Activated CD4-positive, alpha-beta T cell treated with anti-CD3 and anti-CD28 coated beads, Interleukin-2, amount 50 U/mL, for 4 hours (primary cell): ENCODE measurements at places on chromosomes 13 and 19.

DNA sequence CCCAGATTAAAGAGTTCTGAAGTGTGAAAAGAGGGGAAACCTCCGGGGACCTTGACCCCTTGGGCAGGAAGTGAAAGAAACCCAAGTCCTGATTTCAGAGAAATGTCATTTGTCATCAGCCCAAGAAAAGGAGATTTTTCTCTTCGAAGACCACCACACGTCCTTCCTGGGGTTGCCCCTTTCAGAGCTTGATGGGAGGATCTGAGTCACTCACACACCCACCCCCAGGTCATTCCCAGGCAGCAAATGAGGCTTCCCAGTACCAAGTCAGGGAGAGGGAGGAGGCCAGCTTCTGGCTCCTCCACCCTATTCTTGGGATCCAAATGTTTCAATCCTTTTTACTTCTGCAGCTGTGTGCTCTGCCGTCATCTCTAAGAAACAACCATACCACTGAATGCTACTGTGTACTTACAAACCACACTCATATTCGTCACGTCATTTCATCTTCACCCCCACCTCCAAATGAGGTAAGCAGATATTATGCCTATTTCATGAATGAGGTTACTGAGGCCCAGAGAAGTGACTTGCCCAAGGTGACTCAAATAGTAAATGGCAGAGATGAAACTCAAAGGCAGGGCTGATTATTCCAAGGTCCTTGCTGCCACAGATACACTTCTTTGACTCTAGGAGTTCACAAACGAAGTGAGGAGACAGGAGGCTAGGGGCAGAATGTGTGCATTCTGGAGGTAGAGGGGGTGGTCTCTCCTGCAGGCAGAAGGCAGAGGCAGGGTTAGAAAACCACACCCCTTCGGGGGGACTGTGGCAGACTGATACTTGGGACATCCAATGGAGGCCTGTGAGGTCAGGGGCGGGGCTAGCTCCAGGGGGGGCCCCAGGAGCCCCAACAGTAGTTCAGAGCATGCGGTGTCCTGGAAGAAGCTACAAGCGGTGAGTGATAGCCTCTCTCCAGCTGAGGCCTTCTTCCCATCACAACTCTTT is 5.0 kb upstream of the KMT2B start:
- DNase-seq, result peak; percentile 28

DNA sequence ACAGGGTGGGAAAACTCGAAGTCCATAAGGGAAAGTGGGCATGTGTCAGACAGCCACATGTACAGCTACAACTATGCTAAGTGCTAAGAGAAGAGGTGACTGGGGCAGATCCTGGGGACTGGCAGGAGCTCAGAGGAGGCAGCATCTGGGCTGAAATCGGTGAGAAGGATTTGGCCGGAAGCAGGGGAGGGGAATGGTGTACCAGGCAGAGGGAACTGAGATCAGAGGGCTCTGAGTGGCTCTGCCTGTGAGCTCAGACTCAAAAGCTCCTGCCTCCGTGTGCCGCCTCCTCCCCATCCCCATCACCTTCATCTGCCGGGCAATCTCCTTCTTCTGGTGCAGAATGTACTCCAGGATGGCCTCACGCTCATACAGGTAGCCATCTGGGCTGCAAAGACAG is 21.8 kb downstream of the NOSIP start:
- no peak for DNase-seq

DNA sequence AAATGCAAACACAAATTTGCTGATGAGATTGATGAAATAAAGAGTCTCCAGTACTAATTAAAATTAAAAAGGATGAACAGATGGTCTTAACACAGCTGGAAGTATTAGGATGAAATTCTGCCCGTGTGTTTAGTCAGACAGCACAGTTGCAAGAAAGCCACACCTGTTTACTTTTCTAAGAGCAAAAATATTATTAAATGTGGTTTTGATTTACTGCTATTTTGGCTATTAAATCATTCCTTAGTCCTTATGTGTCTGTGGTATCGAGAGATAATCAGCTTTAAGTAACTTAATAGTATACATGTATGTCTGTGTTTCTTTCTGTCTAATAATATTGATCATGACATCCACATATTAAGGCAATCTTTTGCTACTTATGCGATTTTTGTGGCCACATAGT is 494.9 kb downstream of the GPC6 start:
- no peak for DNase-seq

DNA sequence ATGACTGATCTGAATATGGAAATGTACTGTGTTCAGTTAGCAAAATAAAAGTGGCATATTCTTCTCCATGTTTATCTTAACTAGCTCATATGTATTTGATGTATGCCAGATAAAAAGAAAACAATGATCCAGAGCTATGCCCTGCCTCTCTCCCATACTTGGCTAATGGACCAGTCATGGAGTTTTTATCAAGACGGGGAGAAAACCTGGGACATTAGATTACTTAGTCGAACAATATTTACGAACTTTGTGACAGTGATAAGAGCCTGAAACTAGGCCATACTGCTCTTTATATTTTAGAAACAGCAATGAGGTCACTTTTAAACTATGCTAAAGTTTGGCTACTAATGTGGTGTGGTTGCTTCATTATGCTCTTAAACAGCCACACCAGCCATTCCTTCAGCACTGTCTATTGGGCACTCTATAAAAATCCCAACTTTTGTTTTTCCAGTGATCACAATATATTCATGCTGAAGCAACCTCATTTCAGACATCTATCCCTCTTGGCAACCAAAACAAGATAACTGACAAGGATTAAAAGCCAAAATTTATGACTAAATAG is 265.0 kb downstream of the FGF14 start:
- no peak for DNase-seq

- no peak for DNase-seq
Measured at GRCh38 chr19:12701596-12702282, 5.3 kb upstream of the FBXW9 start.

DNA sequence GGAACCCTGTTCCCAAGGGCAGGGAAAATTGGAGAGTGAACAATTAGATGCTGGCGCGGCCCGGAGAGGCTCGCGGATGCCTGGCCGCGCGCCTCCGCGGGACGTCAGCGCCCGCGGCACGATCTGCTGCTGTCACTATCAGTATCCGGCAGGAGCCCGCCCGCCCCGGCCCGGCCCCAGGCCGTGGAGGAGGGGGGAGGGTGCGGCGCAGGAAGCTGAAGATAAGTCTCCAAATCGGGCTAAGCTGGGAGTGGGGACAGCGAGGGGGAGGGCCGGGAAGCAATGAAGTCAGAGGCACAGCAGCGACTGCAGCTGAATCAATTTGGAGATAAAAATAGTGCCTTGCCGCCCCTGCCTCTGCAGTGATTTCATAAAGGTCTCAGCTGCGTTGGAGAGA is 441.5 kb upstream of the KLF12 start:
- peak; percentile 25 for DNase-seq

GRCh38 chr13:31476753-31477152 is 262.6 kb upstream of the RXFP2 start:
- DNase-seq, result no peak

- DNase-seq, result no peak
Measured at GRCh38 chr13:67515895-67516294, 285.8 kb upstream of the PCDH9 start.

- DNase-seq, result no peak
Measured at GRCh38 chr13:24892829-24893228, 128.9 kb downstream of the RNF17 start.

DNA sequence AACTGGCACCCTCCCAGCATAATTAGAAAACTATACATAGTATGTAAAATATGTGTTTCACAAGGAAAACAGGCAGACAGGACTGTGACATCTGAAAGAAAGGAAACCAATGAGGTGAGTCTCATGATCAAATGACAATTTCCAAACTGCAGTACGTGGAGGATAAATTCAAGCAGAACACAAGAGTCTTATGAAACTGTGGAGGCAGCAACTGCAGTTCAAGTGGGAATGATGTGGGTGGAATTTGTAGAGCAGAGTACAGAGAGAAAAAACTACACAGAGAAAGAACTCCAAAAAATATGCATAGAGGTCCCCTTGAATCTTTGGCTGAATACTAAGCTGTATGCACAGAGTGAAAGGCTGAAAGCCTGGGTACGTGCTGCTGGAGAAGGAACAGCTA is 9.7 kb downstream of the SIGLEC6 start:
- no peak for DNase-seq

DNA sequence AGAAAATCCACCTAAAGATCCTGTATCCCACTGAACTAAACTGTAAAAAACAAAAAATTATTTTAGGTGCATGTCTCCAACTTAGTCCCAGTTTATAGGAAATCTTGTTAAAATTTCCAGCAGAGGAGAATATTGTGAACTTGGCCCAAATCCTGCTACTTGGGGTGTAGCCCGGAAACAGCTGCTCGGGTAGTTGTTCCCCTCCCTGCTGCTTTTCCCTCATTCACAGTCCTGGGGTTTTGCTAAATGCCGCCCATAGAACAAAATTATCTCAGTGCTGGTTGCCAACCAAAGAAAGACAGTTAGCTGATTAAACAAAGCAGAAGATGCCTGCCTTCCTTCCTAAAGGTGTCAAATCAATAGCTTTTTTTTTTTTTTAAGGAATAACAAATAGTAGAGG is 330.5 kb upstream of the KLF12 start:
- DNase-seq, result no peak

GRCh38 chr13:57137585-57137984 is 3.1 kb upstream of the PRR20A start:
- DNase-seq, result no peak

GRCh38 chr19:18649371-18650020 is 12.7 kb downstream of the KLHL26 start:
- no peak for DNase-seq

- no peak for DNase-seq
Measured at GRCh38 chr13:42356184-42356575, 84.2 kb downstream of the AKAP11 start.

- DNase-seq, result no peak
Measured at GRCh38 chr13:98315466-98315865, 138.4 kb upstream of the RNF113B start.

DNA sequence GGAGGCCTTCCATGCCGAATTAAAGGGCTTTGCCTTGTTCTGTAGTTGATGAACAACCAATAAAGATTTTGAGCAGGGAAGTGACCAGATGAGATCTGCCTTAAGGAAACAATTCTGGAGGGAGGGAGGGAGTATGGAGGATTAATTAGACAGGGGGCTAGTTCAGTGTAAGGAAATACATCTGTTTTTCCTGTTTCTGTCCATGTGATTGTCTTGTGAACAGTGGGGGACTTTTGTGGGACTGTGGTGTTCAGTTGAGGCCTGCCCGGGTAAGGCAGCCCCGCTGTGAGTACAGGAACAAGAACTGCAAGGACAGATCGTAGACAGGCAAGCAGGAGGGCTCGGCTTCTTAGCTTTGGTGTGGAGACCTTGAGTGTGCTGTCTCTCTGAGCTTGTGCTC is 59.0 kb downstream of the DGKH start:
- DNase-seq, result no peak

DNA sequence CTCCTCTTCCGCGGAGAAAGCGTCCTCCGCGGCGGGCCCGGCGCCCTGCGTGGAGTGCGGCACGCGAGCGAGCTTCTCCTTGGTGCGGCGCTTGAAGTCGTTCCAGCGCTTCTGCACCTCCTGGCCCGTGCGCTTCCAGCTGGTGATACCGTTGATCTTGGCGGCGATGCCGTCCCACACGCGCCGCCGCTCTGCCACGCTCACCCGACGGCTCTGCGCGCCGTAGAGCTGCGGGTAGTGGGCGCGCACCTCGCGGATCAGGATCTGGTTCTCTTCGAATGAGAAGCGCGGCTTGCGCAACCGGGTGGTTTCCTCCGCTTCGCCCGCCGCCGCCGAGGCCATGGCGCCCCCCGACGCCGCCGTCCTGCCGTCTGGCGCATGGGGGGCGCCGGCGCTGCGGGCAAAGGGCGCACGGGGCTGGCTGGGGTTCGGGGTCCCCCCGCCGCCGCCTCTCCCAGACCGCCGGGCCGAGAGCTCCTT is 941 bp downstream of the MYPOP start:
- no peak for DNase-seq

- DNase-seq, result no peak
Measured at GRCh38 chr13:43242040-43242439, 218.7 kb downstream of the DNAJC15 start.
